ENCODE measurements at places on chromosomes 16 and 17.

DNA sequence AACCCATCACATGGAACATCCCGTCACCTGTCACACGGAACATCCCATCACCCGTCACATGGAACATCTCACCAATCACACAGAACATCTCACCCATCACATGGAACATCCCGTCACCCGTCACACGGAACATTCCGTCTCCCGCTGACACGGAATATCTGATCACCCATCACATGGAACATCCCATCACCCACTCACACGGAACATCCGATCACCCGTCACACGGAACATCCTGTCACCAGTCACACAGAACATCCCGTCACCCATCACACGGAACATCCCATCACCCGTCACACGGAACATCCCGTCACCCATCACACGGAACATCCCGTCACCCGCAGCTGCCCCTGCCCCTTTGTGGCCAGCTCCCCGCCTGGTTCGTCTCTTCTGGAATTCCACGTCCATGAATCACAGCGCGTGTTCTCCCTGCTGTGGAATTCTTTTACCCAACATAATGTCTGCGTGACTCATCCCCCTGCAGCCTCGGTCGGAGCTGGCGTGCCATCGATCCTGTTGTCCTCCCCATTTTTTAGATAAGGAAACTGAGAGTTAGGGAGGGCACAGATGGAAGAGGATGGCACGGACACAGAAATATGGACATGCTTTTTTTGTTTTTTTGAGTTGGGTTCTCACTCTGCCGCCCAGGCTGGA is 5.6 kb downstream of the CPNE7 start:
- DNase-seq, result peak; percentile 99

GRCh38 chr17:63533433-63534077 is 10.4 kb downstream of the KCNH6 start:
- no peak for DNase-seq

DNA sequence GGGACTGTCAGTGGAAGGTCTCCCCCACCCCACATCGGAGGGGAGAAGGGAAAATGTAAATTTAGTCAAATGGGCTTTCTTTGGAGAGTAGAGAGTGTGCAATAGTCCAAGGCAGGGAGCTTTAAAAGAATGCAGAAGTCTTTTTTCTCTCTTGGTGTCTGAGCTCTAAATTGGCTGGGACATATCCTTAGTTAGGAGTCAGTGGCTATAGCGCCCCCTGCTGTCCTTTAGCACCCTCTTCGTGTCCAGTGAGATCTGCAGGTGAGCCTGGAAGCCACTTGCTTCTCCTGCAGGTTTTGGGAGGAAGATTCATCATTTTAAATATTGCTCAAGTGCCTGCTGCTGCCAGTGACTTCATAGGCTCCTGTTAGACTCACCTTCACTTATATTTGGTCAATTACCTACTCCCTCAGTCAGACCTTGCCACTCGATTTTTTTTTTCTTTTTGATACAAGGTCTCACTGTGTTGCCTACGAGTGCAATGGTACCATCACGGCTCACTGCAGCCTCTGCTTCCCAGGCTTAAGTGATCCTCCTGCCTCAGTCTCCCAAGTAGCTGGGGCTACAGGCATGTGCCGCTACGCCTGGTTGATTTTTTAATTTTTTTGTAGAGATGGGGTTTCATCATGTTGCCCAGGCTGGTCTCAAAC is 174.8 kb downstream of the PRKCB start:
- peak; percentile 63 for DNase-seq

DNA sequence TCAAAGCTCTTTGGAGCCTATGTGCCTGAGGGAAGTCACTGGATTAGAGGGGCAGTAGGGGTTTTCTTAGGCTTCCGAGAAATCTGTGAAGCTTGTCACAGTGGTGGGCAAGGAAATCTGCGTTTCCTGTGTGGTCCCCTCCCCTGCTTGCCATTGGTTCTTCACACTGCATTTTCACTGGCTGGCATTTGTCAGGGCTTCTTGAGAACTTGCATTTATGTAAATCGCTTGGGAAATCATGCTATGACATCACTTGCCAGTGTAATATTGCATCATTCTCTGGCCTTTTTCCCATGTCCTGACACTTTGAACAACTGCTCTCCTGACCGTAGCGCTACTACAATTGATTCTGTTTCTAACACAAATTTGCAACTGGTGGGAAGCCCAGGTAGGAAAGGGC is 1.8 kb downstream of the CACNG3 start:
- no peak for DNase-seq

Measured in fibroblast of villous mesenchyme (primary cell).